Breast epithelium (tissue), 4 donors: ENCODE measurements at places on chromosomes 6 and 20. TPM values are rescaled to one million over a fixed set of nuclear protein-coding genes. Genes with fewer than 3 reads are reported as not detected.

DNA sequence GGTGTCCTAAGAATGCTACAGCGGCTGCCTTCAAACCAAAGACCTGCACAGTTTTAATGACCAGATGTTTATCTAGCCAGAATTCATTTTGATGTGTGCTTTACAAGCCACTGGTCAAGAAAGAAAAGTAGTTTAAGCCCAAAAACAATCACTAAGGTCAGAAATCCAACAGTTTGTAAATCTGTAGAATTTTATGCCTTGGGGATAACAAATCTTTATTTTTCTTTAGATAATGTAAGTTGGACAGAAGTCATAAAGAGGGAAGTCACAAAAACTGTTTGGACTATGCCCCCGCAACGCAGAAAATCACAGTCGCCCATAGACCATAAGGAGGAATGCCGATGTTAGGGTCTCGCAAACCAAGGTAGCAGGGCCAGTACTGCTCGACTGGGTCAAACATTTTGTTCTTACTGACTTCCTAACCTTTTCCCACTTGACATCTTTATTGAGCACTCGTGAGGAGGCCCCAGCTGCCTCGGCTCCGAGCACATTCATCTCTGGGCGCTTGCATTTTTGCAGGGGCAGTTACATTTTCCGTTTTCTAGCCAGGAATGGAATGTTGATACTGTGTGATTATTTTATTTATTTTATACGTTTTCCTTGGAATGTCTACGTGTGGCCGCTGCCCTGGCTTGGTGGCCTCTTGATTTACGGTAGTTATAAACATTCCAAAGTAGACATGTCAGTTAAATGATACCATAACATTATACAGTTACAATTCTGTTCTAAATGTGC is 56.7 kb upstream of the APCDD1L start:
- DNase-seq: no peak

GRCh38 chr6:74973591-74973990 is 232.3 kb downstream of the COL12A1 start:
- DNase-seq: no peak

CD164 gene
- total RNA-seq: 186 TPM

CYP24A1 gene
- 2.0 TPM for total RNA-seq

OOEP gene
- total RNA-seq: not detected

SMOC2 gene
- total RNA-seq: 63.6 TPM

IL17F gene
- not detected for total RNA-seq

ULBP3 gene
- total RNA-seq: 0.64 TPM
